ENCODE measurements at places on chromosomes 3 and 15.

GRCh38 chr3:137641879-137642704 is 122.0 kb upstream of the SOX14 start:
- DNase-seq, result no peak

- DNase-seq, result no peak
Measured at GRCh38 chr3:103047640-103048039, 612.8 kb downstream of the ZPLD1 start.

DNA sequence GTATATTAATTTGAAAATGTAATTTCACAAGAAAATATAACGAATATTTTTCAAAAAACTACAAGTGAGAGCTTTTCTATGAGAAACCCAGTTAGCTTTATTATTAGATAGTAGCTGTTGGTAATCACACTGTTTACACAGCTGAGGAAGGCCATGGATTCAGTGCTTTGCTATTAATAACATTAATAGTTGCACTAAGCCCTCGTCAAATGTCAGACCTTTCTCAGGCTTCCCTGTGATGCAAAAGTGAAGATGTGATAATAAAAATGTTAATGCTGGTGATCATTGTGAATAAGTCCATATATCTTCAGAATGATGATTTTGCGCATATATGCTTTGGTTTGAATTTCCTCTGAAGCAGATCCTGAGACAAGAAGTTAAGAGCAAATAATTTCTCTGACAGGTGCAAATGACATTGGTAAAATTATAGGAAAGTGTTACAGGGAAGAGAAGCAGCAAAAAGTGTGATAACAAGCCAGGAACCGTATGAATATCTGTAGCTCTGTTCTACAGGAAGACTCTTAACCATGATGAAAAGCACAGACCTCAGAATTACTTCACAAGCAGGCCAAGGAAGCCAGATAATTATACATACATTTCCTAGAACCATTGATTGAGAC is 56.5 kb upstream of the CNTN6 start:
- no peak for DNase-seq

GRCh38 chr3:67875338-67875737 is 220.9 kb upstream of the SUCLG2 start:
- DNase-seq, result no peak

DNA sequence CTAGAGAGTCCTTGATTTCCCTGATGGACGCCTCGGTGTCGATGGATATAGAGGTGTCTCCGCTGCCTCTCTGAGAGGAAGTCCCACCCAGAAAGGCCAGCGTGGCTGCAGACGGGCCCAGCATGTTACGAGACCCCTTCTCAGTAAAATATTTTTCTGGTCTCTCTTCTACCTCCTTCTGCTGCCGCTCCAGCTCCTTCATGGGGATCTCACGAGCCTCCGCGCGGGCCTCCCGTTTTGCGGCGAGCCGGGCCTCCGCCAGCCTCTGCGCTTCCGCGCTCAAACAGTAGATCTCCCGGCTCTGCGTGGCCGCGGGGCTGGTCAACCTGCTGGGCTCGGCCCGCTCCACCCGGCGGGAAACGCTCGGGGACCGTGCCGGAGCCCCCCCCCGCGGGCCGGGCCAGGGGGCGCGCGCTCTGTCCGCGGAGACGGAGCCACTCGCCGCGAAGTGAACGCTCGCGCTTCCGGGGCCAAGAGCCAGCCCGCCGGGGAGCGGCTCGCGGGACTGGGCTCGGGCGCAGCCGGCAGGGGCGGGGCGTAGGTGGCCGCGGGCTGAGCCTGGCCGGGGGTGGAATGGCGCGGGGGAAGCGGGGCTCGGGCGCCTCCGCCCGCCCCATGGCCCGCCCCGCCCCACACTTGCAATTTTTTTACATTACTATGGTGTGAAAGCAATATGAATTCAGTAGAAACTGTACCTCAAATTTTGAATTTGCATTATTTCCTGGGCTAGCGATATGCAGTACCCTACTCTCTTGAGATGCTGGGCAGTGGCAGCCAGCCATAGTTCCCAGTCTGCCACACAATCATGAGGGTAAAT is 10.2 kb upstream of the KCNMB3 start:
- DNase-seq, result peak; percentile 66

- DNase-seq, result no peak
Measured at GRCh38 chr3:127339928-127340861, 52.3 kb upstream of the PRR20G start.

DNA sequence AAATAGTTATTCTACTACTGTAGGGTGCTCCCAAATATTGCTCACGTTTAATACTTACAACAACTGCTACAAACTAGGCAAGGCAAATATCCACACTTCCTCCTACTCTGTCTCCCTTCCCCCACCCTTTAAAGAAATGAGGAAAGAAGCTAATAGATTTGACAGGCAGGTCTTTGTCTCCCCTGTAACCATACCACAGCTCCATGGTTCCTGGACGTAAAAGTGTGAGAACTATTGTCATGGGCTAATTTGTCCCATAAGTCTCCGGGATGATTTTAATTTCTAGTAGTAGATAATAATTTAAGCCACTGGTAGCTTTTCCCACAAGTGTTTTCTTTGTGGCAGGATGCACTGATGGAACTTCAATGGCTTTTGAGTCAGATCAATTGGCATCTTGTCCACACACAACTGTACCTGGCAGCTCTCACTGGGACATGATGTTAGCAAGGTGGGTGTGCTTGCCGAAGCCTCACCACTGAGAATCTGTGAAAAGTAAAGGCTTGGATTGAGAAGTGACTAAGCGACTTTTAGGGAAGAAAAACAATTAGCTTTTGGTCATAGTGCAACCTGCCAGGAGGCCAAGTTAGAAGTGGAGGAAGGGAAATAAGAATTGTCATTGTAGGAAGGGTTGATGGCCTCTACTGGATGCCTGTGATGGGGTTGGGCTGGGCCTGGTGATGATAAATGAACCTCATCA is 1.4 kb upstream of the CPOX start:
- DNase-seq, result no peak
